ENCODE measurements at places on chromosomes 13 and 19. TPM values are rescaled to one million over a fixed set of nuclear protein-coding genes. Genes with fewer than 3 reads are reported as not detected.

RDH8 gene
- total RNA-seq, result not detected

UBL5 gene
- total RNA-seq, result 475 TPM

MAP2K2 gene
- 50.8 TPM for total RNA-seq

PROZ gene
- not detected for total RNA-seq

ZNRF4 gene
- total RNA-seq, result not detected

IGLON5 gene
- 0.66 TPM for total RNA-seq

KASH5 gene
- total RNA-seq, result not detected

UGGT2 gene
- 67.2 TPM for total RNA-seq

POU2F2 gene
- 2.9 TPM for total RNA-seq

HRC gene
- total RNA-seq, result 1.3 TPM

ACER1 gene
- total RNA-seq, result not detected

SIGLEC10 gene
- total RNA-seq, result 17.0 TPM

NAPSA gene
- total RNA-seq, result 1.6 TPM

DACT3 gene
- total RNA-seq, result 3.9 TPM

KLK5 gene
- total RNA-seq, result 182 TPM
